Left lung (tissue), 14 donors: ENCODE measurements at places on chromosomes 16 and 17. TPM values are rescaled to one million over a fixed set of nuclear protein-coding genes. Genes with fewer than 3 reads are reported as not detected.

The DOK4 gene
- polyA plus RNA-seq, result 27.7 TPM

The NLRC3 gene
- 4.5 TPM for polyA plus RNA-seq

- DNase-seq, result no peak
Measured at GRCh38 chr17:79174905-79175856, 100.6 kb downstream of the ENGASE start.

GRCh38 chr17:43129671-43130010 lies 4.5 kb upstream of the BRCA1 start:
- no peak for DNase-seq

- DNase-seq, result no peak
Measured at GRCh38 chr17:66573078-66573477, 261.8 kb upstream of the CACNG5 start.

DNA sequence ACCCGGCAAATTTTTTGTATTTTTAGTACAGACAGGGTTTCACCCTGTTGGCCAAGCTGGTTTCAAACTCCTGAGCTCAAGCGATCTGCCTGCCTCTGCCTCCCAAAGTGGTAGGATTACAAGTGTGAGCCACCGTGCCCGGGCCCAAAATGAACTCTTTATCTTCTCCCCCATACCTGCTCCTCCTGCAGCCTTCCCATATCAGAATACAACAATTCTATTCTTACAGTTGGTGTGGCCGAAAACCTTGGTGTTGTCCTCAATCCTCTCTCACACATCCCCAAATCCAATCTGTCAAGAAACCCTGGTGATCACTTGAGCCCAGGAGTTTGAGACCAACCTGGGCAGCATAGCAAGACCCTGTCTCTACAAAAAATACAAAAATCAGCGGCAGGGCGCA lies 19.5 kb upstream of the SPN start:
- DNase-seq, result no peak
